ENCODE measurements at places on chromosomes 1 and 21.

DNA sequence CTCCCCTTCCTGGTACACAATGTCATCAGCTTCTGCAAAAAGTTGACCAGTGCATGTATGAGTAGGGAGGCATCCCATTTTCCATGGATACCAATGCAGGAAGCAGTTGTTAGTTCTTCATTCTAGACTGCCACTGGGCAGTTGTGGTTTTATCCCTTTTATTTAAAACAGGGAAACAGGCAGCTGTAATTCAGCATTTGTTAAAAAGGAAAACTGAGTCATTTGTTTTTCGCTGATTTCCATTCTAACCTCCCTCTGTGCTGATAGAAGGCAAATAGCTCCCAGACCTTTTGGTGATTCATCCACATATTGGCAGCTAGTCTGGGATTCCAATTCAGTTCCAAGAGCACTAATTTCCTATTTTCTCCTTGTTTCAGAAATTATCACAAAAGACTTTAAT is 21.1 kb upstream of the ABCA4 start:
- no peak for DNase-seq

DNA sequence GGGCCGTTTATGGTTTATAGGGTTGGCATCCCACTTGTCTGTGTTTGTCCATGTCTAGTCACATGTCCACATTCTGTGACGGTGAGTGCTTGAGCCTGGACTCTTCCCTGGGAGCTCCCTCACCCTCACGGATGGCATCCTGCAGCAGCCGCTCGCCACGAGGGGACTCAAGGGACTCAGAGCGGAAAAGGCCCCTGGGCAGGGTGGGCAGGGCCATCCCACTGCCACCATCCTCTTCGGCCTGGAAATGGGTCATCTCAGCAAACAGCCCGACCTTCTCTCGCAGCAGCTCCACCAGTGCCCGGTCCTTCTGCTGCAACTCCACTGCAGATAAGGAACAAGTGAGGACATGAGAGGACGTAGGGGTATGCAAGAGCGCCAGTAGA is 11.1 kb downstream of the RXFP4 start:
- no peak for DNase-seq

DNA sequence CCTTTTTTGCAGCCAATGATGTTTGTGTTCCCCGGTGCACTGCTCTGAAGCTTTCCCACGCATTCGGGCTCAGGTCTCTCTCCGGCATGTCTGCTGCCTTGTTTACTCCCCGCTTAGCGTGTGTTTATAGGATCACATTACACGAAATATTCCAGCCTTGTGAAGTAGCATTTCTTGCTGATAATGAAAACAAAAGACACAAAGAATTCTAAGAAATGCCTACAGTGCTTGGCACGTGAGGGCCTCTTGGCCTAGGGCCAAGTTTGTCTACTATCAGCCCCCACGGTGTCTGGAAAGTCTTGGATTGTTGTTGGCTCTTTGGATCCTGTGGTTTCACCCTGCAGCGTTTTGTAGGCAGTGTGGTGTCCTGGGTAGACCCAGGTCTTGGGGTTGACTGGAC is 11.2 kb upstream of the GSTM4 start:
- no peak for DNase-seq

GRCh38 chr21:46369520-46370235 is 45.7 kb downstream of the PCNT start:
- DNase-seq, result no peak

DNA sequence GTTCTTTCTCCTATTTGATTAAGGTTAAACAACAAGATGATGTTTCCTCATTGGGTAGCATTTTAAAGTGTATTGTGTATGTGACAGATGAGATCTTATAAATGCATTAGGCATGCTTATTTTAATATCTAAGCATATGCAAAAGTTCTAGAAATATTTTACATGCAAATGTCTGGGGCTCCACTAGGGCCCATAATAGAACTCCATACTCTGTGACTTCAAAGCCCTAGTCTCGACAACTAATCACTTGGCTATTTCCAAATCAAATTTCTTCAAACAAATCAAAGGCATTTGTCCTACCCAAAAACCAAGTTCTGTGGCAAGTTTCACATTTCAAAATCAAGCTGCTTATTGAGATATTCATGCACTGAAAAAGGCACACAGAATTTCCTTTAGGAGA is 385.6 kb upstream of the ST6GALNAC5 start:
- no peak for DNase-seq

DNA sequence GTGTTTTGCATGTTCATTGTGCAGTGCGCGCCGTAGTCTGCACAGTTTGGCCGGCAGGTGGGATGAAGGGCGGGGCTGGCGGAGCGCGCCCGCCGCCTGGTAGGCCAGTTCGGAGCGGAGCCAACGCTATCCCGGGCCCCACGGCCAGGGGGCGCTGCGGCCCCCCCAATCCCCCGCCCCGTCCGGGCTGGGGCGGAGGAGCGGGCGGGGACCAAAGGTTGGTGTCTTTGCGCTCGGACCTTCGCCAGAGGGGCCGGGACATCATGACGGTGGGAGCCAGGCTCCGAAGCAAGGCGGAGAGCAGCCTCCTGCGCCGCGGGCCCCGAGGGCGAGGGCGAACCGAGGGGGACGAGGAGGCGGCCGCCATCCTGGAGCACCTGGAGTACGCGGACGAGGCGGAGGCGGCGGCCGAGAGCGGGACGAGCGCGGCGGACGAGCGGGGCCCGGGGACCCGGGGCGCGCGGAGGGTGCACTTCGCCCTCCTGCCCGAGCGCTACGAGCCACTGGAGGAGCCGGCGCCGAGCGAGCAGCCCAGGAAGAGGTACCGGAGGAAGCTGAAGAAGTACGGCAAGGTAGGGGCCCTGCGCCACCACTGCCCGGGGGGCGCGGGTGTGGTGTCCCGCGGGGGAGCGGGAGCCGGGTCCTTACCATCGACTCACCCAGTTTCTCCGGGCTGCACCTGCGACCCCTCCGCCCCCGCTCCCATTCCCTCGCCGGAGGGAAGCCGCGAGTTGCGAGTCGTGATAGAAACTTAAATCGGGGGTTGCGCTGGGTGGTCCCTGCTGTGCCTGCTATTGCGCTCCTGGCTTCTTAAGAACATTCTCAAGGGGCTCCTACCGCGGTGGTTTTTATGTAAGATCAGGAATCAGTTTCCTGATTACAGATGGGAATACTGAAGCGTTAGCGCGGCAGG is at the start of gene C1orf115:
Gene C1orf115 (plus strand): TSS at position 224 of the 913 bp plus-strand sequence. CDS start 40 bp downstream, at position 264.
- peak; percentile 61 for DNase-seq

GRCh38 chr1:202037706-202038296 is 27.4 kb downstream of the ELF3 start:
- no peak for DNase-seq

DNA sequence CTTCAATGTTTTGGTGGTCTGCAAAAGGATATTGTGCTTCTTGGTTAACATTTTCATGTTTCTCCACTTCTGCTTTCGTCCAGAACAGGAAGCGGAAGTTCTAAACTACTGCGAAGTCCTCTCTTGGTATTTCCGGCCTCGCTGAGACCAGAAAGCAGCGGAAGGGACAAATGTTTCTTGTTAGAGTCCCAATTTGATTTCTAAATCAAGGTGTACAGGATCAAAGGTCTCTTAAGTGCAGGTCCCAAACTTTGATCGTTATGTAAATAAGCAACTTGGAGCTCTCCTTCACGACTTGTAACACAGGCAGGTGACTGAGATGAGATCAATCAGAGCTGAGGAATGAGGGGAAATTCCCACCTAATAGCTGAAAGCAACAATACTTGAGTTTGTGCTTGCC is 40.1 kb upstream of the HMCN1 start:
- DNase-seq, result no peak

DNA sequence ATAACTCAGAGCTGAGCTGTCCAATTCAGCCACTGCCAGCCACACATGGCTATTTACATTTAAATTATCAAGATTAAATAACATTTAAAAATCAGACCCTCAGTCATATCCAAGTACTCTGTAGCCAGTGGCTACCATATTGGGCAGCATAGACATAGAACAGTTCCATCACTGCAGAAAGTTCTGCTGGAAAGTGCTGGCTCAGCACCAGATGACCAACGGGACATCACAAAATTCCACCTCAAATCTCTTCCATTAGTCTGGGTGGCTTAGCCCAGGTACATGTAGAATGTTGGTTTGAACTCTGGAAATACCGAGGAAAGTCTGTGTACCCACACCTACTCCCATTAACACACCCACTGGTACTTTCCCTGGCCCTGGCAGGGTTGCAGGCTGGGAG is 129.3 kb downstream of the ZSCAN20 start:
- DNase-seq, result no peak

GRCh38 chr1:200869753-200870391 is 2.9 kb upstream of the GPR25 start:
- DNase-seq, result no peak

GRCh38 chr1:44820328-44821239 is 12.3 kb downstream of the BTBD19 start:
- no peak for DNase-seq

DNA sequence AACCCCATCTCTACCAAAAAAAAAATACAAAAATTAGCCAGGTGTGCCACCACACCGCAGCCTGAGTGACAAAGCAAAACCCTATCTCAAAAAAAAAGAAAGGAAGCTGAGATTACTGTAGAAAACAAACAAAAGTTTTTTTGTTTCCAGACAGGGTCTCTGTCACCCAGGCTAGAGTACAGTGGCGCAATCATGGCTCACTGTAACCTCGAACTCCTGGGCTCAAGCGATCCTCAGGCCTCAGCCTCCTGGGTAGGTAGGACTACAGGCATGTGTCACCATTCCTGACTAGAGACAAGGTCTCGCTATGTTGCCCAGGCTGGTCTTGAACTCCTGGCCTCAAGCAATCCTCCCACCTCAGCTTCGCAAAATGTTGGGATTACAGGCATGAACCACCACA is 2.8 kb upstream of the PYGO2 start:
- DNase-seq, result no peak

GRCh38 chr1:216193839-216194443 is 229.3 kb downstream of the USH2A start:
- DNase-seq, result peak; percentile 8

DNA sequence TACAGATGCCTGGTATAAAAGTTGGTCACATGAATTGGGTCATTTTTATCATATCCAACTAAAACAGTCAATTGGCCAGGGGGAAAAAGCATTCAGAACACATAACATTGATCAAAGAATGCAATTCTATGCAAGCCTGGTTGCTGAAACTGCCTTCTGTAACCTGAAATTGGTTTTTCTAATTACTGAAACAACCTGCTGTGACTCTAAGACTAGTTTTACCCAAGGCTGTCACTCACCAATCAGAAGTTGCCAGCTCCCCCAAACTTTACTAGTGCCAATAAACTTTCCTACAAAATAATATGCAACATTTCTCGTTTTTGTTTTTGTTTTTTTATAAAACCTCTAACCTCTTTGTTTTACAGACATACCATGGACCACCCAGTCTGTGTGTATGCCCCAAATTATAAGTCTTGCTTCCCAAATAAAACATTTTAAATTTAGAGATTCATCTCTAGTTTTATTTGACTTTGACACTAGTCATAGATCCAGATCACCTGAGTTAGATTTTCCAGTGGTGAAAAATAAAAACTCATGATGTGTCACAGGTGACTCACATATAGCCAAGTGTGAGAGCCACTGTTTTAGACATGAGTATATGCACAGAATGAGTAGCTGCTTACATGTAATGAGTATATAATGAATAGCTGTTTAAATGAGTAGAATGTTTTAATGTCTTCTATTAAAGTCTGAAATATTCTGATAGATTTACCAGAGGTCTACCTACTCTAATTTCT is 64.2 kb upstream of the CR2 start:
- DNase-seq, result no peak

- DNase-seq, result peak; percentile 75
Measured at GRCh38 chr1:244614113-244614836, 38.7 kb upstream of the DESI2 start.

- DNase-seq, result no peak
Measured at GRCh38 chr1:186497651-186498050, 36.7 kb upstream of the PDC start.

GRCh38 chr21:32381571-32381970 is 11.2 kb downstream of the URB1 start:
- DNase-seq, result no peak

GRCh38 chr21:26506956-26507355 is 66.1 kb downstream of the CYYR1 start:
- DNase-seq, result no peak

GRCh38 chr1:246566813-246567645 is 773 bp downstream of the CNST start:
- DNase-seq, result peak; percentile 14

- DNase-seq, result no peak
Measured at GRCh38 chr1:147618077-147618569, 52.2 kb downstream of the ACP6 start.

DNA sequence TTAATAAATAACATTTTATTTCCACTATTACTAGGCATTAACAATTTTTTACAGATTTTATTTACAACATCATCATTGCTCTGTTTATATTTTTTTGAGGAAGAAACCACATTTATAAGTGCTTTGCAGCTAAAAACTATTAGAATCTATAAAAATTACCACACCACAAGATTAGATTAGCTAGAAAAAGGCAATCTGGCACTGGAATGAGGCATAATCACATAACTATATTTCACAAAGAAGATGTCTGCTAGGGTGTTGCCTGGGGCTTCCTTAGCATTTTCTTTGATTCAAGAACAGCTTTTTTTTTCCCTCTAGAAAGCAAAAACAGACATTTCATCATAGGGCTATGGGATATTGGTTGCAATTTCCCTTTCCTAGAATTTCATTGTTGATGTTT is 2169.2 kb downstream of the MRPL39 start:
- no peak for DNase-seq

- no peak for DNase-seq
Measured at GRCh38 chr1:231369282-231369681, 31.2 kb downstream of the SPRTN start.

DNA sequence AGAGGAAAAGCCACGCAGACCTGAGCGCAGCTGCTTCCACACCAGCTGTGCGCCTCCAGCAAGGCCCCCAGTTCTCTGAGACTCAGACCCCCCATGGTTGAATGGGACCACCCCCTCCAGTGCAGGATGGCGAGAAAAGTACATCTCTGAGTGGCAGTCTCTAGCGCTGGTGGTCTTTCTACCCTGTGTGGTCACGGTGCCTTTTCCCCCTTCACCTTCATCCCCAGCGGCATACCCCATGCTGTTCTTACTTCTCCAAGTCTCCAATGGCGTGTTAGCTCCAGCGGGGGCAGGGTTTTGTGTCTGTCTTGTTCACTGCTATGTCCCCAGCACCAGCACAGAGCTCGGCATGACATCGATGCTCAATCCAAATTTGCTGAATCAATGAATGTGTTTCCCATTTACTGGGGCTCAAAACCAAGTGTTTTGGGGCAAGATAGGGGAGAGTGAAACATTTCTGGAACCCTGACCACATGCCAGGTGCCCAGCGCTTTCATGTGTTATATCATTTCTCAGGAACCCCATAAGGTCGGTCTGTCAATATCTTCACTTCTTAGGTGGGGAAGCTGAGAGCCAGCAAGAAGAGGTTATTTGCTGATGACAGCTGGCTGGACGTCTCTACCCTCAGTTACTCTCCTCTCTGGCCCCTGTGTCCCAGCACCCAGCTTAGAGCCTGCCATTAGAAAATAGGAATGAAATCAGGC is 959 bp upstream of the SDC3 start:
- DNase-seq, result no peak

Measured in NCI-H1092 treated with DMSO at 0.1 percent for 48 hours (cell line).